ENCODE measurements at places on chromosomes 7 and 10.
A peak's percentile ranks its signal among the peaks of the same experiment; 100 is the strongest.

DNA sequence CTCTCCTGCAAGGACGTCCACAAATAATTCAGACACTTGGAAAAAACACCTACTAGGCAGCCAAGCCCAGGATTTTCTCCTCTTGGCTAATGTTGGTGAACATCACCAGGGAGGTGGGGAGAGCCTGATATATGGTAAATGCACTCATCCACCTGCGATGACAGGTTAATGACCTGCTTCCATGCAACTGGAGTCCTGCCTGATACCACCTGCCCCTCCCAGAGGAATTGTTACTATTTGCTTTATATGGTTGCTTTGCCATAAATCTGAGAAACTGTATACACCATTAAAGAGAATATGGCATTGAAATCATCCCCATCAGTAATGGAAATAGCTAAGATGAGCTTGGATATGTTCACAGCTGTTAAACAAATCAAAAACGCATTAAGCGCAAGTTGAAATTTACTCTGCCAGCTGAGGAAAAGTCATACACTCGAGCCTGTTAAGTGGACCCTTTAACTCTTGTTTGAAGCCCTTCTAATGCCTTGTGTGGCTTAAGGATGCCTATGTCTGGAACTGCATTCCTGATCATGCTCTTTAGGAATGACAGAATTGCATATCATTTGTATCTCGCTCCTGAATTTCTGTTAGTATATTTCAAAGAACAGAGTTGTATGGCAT lies 208.3 kb downstream of the PRPF18 start:
- DNase-seq: no peak

DNA sequence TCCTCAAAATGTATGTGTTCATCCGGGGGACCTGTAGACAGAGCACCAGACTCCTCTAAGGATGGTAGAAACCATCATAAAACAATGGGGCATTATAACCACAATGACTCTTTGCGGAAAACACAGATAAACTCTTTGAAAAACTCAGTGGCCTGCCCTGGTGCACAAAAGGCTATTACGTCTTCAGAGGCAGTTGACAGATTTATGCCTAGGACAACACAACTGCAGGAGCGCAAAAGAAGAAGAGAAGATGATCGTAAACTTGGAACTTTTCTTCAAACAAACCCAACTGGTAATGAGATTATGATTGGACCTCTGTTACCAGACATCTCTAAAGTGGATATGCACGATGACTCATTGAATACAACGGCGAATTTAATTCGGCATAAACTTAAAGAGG lies 6.0 kb downstream of the RBM48 start:
- DNase-seq: no peak

- DNase-seq: peak; percentile 56
Measured at GRCh38 chr7:28180364-28181147, at the start of gene JAZF1. TSS of gene JAZF1 (minus strand) at chr7:28180795.

DNA sequence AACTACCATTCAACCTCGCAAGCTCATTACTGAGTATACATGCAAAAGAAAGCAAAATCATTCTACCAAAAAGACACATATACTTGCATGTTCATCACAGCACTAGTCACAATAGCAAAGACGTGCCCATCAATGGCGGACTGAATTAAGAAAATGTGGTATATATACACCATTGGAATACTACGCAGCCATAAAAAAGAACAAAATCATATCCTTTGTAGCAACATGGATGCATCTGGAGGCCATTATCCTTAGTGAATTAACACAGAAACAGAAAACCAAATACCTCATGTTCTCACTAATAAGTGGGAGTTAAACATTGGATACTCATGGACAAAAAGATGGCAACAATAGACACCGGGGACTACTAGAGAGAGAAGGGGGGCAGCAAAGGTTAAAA lies 6.4 kb downstream of the TRDMT1 start:
- DNase-seq: no peak

DNA sequence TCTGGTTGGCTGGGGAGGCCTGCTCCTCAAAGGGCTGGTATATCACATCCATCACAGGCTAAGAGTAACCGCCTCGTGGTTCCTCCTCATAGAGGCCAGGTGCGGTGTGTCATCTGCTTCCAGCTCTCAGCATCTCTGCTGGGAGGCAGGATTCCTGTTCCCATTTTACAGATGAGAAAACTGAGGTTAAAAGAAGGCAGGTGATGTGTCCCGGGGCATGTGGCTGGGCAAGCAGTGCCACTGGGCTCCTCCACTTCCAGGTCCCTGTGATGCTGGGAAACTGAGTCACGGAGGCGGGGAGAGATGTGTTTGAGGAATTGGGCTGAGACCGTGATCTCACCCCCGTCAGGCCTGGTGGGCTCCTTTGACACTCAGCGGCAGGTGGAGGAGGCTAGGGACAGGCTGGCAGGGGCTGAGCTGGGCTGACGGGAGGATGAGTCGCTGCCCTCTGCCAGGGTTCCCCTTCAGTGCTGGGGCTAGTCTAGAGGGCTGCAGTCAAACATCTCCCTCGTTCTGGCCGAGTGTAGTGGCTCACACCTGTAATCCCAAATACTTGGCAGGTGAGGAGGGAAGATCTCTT lies 9.4 kb downstream of the ARPC1B start:
- DNase-seq: no peak

DNA sequence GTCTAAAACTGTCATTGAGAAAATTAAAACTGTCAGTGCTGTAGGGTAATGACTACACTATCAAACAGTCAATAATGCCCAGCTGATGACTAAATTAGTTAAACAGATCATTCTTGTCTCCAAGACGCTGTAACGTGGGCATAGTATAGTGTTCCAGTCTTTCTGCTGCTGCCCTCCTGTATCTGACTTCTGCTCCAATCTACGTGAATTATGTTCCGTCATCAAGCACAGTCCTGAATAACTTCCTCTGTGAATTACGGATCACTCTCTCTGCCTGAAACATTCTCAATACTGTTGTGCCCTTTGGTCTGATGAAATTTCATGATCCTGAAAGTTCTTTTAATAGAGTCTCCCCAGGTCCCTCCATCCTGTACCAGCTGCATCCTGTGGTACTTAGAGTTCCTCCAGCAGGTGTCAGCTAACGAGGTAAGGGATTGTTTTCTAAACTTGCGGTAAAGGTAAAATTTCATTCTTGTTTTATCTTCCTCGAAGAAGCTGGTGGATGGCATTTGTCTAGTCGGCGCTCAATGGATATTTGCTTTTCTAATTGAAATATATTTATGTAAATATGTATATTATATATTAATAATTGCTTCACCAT lies 393.5 kb upstream of the ADARB2 start:
- DNase-seq: no peak

DNA sequence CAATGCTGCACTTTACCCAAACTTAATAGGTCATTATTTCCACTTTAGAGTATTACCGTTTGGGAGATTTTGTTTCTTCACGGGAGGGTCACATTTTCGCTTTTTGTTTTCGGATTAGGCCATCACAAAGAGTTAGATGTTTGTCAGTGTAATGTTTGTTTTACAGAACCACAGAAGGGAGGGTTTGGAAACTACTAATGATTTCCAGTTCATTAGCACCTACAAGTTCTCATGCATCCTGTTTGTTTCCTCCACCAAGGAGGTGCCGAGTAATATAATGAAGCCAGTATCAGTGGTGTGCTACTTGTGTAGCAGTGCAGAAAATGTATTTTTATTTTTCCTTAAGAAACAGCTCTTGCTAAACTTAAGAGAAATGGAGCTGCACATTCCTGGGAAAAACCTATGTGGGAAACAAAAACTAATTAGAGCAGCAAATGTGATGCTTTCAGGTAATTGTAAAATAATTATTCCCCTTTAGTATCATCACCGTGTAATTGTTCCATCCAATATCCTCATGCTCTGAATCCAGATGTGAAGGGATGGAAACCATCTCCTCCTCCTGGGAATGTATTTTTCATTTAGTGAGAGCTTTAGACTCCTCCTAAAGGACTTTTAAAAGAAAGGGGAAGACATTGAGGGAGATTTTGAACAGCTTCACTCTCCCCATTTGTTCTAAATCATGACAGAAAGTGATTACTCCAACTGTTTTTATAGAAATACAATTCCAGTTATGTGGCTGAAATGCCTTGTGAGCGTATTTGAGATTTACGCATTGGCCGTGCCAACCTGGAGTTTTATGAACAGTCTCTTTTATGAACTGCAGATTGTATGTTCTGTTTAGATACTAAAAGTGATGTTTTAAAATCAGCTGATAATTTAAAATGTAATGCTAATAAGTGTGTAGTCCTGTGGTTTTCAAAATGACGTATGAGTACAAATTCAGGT lies 5.6 kb downstream of the CELF2 start:
- DNase-seq: no peak

DNA sequence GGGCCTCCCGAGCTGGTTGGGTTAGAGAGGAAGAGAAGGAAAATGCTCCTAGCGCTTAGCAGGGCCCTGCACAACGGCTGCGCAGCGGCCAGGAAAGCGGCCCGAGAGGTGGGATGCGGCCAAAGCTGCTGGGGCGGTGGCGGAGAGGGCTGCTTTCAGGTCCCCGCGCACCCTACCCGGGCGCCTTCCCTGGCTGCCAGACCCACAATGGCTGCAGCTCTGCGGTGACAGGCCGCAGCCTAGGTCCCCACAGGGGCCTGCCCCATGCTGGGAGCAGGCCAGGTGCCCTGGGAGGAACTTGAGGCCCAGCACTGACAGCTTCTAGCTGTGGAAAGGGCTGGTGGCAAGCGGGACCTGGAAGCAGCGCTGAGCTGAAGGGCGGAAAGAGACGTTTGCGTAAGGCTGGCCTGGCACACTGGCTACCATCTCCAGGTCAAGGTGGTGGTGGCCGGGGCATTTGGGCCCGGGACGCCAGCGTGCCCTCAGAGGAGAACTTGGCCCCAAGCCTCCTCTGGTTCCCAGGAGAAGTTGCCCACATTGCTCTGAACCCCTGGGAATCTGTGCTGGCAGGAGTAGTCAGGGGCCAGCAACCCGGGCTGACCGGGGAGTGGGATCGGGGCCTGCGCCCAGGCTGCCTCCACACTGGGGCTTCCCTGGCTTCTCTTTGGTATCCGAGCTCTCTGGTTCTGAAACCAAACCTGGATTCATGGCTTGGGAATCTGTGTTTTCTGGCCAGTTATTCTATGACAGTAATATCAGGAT lies 72.9 kb upstream of the ZNF804B start:
- DNase-seq: no peak

GRCh38 chr10:124040451-124041188 lies 52.8 kb downstream of the CHST15 start:
- no peak for DNase-seq

DNA sequence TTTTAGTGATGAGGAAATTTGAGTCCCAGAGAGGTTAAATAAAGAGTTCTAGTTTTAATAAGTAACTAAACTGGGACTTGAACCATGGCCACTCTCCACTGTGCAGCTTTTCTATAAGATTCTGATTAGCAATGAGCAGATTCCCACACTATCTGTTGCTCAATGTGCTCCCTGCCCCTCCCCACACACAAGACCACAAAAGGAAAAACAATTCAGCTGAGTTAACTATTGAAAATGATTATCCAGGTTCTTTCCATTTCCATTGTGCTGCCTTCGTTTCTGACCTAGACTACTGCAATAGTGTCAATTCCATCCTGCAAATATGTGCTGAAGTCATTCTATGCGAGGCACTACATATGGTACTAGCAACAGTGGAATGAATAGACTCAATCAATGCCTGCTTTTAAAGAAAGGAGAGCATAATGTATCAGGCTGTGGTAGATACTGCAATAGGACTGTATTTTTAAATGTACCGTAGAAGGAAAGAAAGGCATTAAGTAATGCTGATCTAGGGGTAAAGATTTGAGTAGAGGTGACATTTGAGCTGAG lies 97.0 kb downstream of the SEMA3C start:
- no peak for DNase-seq

- no peak for DNase-seq
Measured at GRCh38 chr7:36277249-36277542, 112.5 kb upstream of the ANLN start.

DNA sequence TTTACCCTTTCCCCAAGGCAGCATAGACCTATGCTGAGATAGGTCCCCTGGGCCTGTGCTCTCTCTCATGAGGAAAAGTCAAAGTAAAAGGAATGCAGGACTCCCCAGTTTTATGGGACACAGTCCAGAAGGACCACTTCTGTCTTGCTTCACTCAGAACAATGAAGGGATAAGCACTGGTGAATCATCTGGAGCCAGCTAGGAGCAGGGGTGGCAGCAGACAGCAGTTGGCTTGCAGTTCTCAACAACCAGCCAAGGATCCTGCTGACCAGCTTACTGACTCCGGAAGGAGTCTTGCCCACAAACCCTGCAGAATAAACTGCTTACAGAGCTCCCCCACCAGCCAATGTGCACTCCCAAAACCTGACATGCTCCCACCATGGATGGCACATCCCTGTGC lies 152.1 kb upstream of the GHITM start:
- no peak for DNase-seq

- no peak for DNase-seq
Measured at GRCh38 chr10:55224007-55224781, 423.2 kb upstream of the PCDH15 start.

- no peak for DNase-seq
Measured at GRCh38 chr10:103451831-103452505, at the start of gene CALHM2. TSS of gene CALHM2 (minus strand) at chr10:103452370. CDS start at chr10:103449941, 2,429 bp downstream.

GRCh38 chr10:97072851-97073665 lies 112.7 kb downstream of the SLIT1 start:
- DNase-seq: peak; percentile 85

DNA sequence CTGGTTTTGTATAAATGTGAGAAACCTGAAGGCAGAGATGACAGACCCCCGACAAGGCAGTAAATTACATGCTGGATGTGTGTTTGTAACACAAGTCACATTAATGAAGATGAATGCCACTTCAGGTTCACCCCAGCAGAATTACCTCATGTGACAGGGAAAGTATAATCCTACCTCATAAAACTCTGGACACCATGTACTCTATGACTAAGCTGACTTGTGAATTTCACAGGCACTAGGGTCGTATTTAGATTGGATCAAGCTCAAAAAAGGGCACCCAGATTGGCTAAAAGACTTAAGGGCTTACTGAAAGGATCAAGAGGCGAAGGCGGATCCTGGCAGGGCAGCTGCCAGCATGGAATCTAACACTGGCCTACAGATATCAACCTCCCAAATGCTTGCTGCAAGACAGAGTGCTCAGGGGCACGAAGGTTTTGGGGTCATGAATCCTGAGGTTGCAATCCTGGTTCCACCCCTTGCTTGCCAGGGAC lies 161.4 kb downstream of the PIP4K2A start:
- DNase-seq: no peak

DNA sequence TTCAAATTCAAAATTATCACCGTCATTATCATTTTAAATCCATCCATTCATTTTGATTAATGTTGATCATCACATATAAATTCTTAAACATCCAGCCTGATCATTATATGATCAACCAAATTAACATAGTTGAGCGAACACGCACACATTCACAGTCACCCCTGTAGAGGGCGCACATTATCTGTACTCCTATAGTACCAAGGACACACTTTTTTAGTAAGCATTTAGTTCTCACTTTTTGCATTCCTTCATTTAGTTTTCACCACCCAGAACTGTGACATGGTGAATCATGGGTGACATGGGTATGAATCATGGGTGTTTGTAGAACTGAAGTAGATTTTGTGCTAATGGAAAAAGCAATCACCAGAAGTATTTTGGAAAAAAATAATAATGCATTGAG lies 26.0 kb upstream of the ZNF735 start:
- DNase-seq: no peak

GRCh38 chr10:62050893-62051433 lies 149.5 kb downstream of the ARID5B start:
- no peak for DNase-seq
